ENCODE measurements at places on chromosomes 2 and 18.

DNA sequence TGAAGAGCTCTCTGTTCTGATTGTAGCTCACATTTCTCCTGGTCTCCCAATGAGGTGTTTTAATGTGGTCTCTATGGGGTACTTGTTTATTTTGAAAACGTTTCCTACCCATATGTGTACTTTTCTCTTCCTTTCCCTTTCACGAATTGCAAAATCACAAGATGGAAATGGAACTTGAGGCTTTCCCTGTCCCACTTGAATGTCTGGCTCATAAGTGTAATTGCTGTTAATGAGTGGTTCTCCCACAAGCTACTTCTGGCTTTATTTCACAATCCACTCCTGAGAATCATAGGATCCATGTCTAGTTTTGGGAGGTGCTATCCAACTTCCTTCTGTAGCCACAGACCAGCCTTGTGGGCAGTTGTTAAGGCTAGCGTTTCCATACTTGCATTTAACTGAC is 81.1 kb upstream of the CAVIN2 start:
- peak; percentile 49 for DNase-seq

DNA sequence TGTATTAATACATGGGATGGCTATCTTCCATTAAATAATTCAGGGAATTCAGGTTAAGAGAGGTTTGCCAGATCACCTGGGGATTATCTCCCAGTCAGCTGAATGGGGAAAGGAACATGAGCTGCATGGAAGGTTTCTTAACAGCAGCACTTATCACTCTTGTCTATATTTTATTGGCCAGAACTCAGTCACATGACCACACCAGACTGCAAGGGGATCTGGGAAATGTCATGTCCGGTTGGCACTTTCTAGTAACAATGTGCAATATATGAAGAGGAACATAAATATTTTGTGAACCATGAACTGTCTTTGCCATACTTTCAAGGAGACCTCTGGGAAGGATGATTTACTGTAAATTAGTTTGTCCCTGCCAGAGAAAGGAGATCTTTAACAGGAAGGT is 599.1 kb downstream of the SLC4A3 start:
- DNase-seq = no peak

GRCh38 chr2:234952270-234953115 is 676 bp downstream of the SH3BP4 start:
- DNase-seq = no peak

- no peak for DNase-seq
Observed at GRCh38 chr2:203878063-203878462, 10.5 kb downstream of the CTLA4 start.

DNA sequence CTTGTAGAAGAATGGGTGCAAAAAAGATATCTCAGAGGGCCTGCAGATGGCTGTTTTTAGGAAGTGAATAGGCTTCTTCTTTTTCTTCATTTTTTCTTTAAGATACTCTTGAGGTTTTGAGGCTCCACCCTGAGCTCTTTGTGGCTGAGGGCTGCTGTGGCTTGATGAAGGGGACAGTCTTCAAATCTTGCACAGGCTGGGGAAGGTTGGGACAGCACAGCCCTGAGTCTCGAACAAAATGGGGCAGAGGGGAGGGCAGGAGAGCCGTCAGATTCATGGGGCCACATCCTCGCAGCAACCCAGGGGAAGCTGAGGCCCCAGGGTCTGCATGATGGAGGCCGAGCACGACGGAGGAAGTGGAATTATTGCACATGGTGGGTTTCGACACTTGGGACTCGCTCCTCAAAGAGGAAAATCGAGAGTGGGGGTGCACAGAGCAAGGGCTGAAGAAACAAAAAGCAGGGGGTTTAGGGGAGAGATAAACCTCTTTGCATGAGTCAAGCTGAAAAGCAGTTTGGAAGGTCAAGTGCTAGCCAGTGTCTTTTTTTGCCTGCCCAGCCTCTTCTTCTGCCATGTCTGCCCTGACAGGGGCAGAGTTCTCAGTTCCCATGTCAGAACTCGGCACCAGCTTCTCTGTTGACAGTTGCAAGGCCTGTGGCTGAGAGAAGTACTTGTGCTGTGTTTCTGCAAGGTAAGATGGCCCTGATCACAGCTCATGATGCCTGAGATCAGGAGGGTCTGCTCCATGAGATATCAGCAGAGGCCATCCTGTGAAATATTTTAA is 19.5 kb downstream of the INPP4A start:
- no peak for DNase-seq

DNA sequence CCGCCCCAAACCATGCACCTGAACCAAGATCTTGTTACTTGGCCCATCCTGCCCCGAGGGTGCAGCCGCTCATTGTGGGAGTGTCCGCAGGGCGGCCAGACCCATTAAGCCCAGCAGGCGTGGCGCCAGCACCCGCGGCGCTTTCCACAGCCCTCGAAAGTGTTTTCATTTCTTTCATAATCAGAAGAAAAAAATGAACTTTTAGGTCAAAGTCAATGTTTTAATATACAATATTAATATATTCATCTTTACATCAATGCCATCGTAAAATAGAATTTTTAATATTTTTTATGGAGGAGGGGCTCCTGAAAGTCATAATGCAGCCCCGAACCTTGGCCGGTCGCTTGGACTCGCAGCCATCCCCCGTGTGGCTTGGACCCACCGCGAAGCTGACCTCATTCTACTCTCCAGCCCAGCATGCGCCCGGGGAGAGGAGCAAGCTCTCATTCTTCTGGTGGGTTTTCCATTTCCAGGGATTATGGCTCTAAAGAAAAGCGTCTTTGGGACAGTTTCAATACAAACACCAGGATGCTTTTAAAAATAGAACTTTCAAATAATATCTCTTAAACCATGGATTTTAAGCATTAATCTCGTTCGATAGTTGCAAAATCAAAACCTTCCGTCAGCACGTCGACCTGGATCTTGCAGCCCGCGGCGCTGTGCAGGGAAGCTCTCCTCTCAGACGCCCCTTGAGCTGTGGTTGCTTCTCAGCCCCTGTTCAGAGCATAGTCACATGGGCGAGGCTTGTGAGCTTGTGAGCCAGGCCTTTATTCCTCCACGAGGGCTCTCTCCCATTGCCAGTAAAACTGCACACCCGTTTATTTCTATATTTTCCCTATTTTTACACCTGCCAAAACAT is 17.2 kb upstream of the ASB1 start:
- no peak for DNase-seq

DNA sequence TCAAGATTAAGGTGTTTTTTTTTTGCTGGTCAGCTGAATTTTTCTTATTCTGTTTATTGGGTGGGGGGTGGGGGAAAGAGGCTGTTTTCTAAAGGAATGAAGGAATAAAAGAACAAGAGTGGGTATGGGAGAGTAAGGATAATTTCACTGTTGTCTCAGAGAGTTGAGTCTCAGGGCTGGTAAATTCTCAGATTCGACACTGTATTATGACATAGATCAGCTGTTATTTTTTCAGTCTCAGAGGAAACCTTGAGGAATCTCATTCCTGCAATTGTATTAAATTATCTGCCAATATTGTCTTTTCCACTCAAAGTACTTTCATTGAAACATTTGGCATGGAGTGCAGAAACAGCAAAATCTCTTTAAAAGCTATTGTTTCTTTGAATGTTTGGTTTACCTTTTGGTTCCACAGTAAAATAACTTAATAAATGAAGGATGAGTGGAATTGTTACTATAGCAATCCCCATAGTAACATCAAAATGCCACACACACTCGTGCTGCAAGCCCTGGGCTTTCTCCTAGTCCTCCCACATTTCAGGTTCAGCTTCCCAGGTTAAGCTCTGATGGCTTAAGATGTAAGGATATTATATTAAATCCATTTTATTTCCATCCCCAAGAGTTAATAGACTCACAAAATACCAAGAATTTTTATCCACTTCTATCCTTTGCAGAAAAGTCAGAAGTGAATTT is 478.7 kb upstream of the TCF4 start:
- DNase-seq = no peak

DNA sequence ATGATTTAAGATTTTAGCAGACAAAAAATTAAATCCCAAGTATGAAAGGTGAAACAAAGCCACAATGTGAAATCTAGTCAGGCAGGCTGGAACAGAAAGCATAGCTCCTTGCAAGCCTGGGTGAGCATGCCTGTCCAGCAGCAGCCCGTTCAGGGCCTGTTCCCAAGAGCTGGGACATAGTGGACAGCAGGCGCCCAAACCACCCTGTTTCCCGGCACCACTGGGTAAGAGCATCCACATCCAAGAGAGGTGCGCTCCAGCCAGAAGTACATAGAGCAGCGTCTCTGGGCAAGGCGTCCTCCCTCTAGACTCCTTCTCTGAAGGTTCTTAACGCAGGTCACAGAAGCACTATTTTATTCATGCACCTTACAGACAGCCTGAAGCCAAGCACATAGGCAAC is 80.8 kb downstream of the DNER start:
- no peak for DNase-seq

DNA sequence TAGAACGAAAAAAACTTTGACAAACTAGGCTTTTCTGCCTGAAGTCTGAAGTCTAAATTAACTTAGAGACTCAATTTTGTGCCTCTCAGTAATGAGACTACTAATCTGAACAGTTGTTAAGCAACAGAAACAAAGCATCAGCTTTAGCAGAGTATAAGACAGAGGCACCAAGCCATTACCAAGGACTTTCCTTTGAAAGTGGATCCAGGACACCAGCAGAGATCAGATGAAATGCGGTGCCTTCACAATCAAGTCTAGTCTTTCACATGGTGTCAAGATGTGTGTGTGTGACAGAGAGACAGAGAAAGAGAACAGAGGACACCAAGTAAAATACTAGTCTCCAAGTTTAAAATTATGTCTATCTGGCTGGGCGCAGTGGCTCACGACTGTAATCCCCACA is 1502.9 kb downstream of the LRP1B start:
- DNase-seq = peak; percentile 1

DNA sequence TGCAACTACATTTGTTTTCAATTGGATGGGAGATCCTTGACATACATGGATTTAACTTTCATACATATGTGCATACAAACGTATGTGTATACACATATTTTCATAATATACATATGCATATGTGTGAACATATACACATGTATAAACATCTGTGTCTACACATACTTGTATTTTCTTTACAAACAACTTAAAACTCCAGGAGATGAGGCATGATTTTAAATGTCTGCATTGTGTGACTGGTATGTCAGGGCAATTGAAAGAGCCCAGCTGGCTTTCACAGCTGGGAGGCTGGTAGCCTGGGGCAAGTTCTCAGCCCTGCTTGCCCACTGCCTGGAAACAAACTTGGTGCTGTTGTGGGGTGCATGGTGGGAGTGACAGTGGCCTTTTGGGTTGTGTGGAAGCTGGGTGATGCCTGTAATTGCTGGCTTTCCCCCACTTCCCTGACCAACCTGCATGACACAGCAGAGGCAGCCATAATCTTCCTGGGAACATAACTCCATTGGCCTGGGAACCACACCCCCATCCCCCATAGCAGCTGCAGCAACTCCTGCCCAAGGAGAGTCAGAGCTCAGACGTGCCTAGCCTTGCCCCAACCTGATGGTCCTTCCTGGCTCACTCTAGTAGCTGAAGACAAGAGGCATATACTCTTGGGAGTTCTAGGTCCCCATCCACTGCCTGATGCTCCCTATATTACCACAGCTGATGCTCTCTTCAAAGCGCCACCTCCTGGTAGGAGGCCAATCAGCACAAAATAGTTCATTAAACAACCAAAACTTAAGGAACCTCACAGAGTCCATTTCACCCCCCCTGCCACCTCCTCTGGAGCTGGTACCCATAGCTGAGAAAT is 158.3 kb downstream of the CERS6 start:
- DNase-seq = no peak

GRCh38 chr18:25457126-25457525 is 105.2 kb upstream of the ZNF521 start:
- no peak for DNase-seq

GRCh38 chr18:48813321-48813720 is 137.4 kb downstream of the SMAD7 start:
- DNase-seq = no peak

- no peak for DNase-seq
Observed at GRCh38 chr18:71168557-71169145, 879.8 kb downstream of the SOCS6 start.

DNA sequence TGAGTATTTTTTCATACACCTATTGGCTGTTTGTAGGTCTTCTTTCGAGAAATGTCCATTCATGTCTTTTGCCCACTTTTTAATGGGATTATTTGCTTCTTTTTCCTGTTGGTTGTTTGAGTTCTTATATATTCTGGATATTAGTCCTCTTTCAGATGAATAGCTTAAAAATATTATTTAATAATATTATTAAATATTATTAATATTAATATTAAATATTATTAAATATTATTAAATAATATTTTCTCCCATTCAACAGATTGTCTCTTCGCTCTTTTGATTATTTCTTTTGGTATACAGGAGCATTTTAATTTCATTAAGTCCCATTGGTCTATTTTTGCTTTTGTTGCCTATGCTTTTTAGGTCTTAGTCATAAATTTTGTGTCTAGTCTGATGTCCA is 361.9 kb downstream of the TSN start:
- no peak for DNase-seq

- no peak for DNase-seq
Observed at GRCh38 chr2:65159906-65160305, 30.0 kb upstream of the RAB1A start.

DNA sequence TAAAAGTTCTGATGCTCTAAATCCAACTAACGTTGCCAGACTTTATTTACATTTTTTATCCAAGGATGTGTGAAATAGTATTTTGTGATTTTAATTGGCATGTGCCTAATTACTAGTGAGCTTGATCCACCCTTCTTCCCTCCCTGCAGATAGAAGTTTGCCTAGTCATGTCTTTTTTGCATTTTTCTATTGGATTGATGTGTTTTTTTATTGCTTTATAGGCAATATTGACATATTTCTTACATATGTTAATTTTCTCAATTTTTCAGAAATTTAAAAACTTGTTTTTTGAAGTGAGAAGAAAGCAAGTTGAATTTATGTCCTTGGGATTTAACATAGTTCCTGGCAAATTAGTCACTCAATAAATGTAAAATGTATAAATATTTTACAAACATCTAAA is 56.4 kb downstream of the EML4 start:
- DNase-seq = no peak

GRCh38 chr2:141497272-141497671 is 633.5 kb downstream of the LRP1B start:
- DNase-seq = no peak

GRCh38 chr2:149597050-149597667 is 9.6 kb upstream of the MMADHC start:
- no peak for DNase-seq

GRCh38 chr2:25671622-25672021 is 1.8 kb downstream of the DTNB start:
- DNase-seq = no peak

GRCh38 chr2:17328161-17328560 is 190.1 kb downstream of the RAD51AP2 start:
- DNase-seq = no peak

- no peak for DNase-seq
Observed at GRCh38 chr2:84619794-84620371, 103.6 kb downstream of the DNAH6 start.

DNA sequence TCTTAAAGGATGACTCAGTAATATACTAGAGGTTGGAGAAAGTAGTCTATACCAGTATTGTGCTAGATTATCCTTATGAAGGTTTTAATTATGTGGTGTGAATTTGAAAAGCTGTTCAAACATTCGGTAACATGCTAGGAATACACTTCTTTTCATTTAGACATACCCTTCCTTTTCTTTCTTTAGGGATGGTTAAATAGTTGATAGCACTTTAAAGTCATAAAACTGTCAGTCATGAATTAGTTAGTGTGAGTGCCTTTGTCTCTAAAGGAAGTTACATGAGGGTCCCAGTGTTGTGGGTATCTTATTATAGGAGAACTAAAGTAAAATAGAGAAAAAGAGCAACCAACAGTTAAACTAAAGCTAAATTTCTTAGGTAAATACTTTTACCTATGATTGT is 149.3 kb downstream of the CSRNP3 start:
- no peak for DNase-seq

- no peak for DNase-seq
Observed at GRCh38 chr2:226969417-226970080, 133.7 kb downstream of the RHBDD1 start.

- DNase-seq = no peak
Observed at GRCh38 chr2:98893911-98894321, 42.1 kb downstream of the CRACDL start.

Data from AG08395 (cell line).